Activated CD4-positive, alpha-beta T cell treated with anti-CD3 and anti-CD28 coated beads, Interleukin-2, Interleukin-6, amounts not matched to agents 100 ng/mL and 50 ng/mL, durations not matched to agents 16 hours and 8 hours (primary cell): ENCODE measurements at places on chromosomes 6 and 20.
A peak's percentile ranks its signal among the peaks of the same experiment; 100 is the strongest.

DNA sequence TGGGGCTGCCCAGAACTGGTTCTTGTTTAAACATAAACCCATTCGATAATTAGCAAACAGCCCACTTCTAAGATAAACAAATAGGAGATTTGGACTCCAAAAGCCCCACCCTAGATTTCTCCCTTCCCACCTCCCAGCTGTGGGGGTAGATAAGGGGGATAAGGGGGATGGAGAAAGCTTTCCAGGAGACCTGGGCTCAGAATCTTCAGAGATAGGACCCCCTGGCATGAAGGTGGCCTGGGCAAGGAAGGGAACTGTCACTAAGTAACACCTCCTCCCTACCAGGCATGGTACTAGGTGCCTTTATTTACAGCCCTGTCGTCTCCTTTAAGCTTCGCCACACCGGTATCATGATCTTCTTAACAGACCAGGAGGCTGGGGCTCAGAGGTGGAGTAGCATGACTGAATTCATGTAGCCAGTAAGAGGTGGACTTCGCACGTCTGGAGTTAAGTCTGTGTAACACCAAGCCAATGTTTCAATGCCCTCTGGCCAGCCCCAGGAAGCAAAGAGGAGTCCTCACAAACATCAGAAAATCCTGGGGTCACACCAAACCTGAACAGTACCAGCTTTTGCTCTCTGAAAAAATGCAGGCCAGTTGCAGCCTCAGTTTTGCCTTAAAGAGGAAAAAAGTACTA lies 4.6 kb downstream of the SDC4 start:
- no peak for DNase-seq

DNA sequence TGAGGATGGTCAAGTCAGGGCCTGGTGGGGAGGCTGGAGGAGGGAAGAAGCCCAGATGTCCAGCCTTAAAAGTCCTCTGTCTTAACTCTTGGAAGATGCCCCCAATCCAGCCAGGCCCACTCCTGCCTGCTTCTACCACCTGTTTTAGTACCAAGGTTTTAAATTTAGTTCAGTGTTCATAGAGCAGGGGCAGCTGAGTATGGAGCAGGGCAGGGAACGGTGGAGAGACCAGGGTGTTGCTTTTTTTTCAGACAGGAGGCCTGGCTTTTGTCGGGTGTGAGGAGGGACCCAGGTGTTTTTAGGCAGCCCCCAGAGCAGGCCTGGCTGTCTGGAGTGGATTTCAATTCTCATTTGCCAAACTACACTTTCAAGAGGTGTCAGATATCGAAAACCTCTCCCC lies 278.8 kb downstream of the CDC5L start:
- DNase-seq, result no peak

GRCh38 chr6:167056370-167056769 lies 57.2 kb downstream of the CEP43 start:
- DNase-seq, result peak; percentile 69

- peak; percentile 39 for DNase-seq
These were observed 322.2 kb downstream of the PLCB1 start for GRCh38 chr20:8454137-8454712.

DNA sequence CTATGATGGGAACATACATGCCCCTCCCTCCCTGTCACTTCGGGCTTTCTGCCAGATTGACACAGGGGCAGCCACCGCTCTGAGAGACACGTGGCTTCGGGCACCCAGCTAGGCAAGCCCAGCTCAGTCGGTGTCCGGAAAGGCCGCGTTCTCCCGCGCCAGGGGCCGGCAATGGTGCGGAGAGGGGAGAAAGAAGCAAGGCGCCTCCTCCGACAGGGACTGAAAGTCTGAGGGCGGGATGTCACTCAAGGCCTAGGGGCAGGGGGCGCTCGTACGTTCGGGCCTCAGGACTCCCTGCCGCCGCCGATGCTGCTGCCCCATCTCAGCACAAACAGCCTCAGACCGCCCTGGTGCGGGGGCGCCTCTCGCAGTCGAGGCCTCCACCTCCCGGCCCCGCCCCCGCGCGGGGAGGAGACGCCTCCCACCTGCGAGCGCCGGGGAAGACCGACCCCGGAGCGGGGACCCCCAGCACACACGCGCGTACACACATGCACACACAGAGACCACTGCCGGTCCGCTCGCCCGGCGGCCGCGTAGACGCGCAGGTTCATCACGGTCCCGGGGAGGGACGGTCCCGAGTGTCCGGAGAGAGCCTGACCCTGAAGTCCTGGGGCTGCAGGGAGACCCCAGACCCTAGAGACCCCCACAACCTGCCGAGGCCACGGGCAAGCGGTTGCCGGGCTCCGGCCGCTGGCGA lies 1.9 kb downstream of the GRM4 start:
- peak; percentile 51 for DNase-seq

- no peak for DNase-seq
These were observed 10.9 kb upstream of the TDRD6 start for GRCh38 chr6:46676604-46677313.

DNA sequence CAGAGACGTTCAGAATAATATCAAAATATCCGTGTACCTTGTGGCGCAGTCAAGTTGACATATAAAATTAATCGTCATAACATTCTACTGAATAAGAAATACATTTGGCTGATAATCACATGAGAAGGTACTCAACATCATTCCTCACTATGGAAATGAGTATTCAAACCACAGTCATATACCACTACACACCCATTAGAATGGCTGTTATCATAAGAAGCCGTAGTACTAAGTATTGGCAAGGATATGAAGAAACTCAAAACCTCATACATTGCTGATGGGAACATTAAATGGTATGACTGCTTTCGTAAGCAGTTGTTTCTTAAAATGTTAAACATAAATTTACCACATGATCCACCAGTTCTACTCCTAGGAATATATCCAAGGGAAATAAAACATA lies 244.7 kb downstream of the CDKAL1 start:
- DNase-seq, result peak; percentile 45
